ENCODE measurements at places on chromosomes 6 and 20. TPM values are rescaled to one million over a fixed set of nuclear protein-coding genes. Genes with fewer than 3 reads are reported as not detected.

Gene FOXP4
- 20.3 TPM for total RNA-seq

Gene ADTRP
- not detected for total RNA-seq

Gene EDN1
- total RNA-seq, result 5.9 TPM

Gene DEFB132
- total RNA-seq, result not detected

Gene HCRTR2
- total RNA-seq, result not detected

Gene PI3
- total RNA-seq, result 0.62 TPM

Gene TSHZ2
- total RNA-seq, result 7.5 TPM

Gene ENPP4
- 18.1 TPM for total RNA-seq

Gene GPRC6A
- not detected for total RNA-seq

Gene OTOR
- not detected for total RNA-seq

Gene KIAA1586
- total RNA-seq, result 9.2 TPM

Gene STAU1
- 80.8 TPM for total RNA-seq

Gene GPR63
- total RNA-seq, result 1.8 TPM

Gene GRM4
- total RNA-seq, result not detected

Gene BACH2
- 8.4 TPM for total RNA-seq

Gene DNAH8
- 0.03 TPM for total RNA-seq

Gene EPPIN
- not detected for total RNA-seq

Gene PPP1R16B
- 1.7 TPM for total RNA-seq

Gene MARCKS
- total RNA-seq, result 19.3 TPM

Gene TBC1D32
- total RNA-seq, result 4.0 TPM

Gene POU3F2
- 0.08 TPM for total RNA-seq

Gene TCP11
- not detected for total RNA-seq

Gene GPLD1
- total RNA-seq, result 0.81 TPM

Gene SAMD5
- 3.0 TPM for total RNA-seq

Gene HLA-DQB1
- 3.7 TPM for total RNA-seq

Gene LY6G6F
- not detected for total RNA-seq

Gene GJA10
- not detected for total RNA-seq

Gene OPRL1
- total RNA-seq, result 0.48 TPM

Gene MYL9
- total RNA-seq, result 2,307 TPM

Gene SLC9A8
- 7.2 TPM for total RNA-seq

Gene MUC22
- not detected for total RNA-seq

Gene ETV7
- 0.13 TPM for total RNA-seq

Gene PCK1
- 0.48 TPM for total RNA-seq

Gene COL10A1
- total RNA-seq, result 3.3 TPM

Gene MUC21
- total RNA-seq, result not detected

Gene ADGRF4
- total RNA-seq, result not detected

Gene FAM162B
- total RNA-seq, result 2.7 TPM

Gene OPN5
- total RNA-seq, result not detected

Gene UNC93A
- total RNA-seq, result not detected

Gene OOEP
- not detected for total RNA-seq

Gene SEC63
- 55.5 TPM for total RNA-seq

Gene MCHR2
- not detected for total RNA-seq

Measured in cardiac septum (tissue), 1 donor.